Globus pallidus (tissue), 1 donor: ENCODE measurements at places on chromosomes 4 and X.

DNA sequence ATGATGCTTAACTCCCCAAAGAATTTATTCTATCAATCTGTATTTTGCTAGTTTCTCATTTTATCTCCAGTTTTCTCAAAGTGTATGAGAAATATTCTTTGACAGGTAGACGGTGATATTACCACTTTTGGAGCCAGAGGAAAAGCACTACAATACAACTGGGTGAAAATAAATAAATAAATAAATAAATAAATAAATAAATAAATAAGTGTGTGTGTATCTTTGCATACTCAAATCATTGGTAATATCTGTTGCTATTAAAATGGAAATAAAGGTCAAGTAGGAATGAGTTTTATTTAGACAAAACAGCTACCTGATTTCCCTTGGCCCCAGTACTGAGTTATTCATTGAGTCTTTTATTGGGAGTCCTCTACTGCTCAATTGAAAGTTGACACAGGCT, 114.3 kb downstream of the RBMX2 start:
- DNase-seq, result no peak

DNA sequence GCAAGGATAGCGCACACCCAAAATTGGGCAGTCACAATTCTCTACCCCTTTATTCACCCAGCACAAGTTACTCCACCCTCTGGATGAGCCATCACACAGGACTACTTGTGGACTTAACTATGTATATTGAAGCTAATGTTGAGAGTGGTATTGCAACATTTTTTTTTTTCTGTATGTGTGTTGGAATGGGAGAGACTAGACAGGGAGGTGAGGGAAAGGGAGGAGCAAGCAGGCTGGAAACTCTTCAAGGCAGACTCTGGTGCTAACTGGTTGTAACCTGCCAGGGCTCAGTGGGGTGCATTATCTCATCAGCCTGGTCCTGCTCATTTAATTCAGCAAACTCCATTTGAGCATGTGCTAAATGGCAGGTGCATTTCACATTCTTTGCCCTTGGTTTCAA, 18.4 kb upstream of the CWH43 start:
- DNase-seq, result no peak

GRCh38 chr4:67401902-67402301, 143.4 kb downstream of the CENPC start:
- DNase-seq, result no peak

GRCh38 chr4:147899512-147899911, 167.6 kb downstream of the ARHGAP10 start:
- DNase-seq, result no peak

- DNase-seq, result no peak
These were observed 23.7 kb downstream of the AMOT start for GRCh38 chrX:112816908-112817307.

GRCh38 chrX:44705817-44706551, 137.8 kb upstream of the DUSP21 start:
- DNase-seq, result no peak

DNA sequence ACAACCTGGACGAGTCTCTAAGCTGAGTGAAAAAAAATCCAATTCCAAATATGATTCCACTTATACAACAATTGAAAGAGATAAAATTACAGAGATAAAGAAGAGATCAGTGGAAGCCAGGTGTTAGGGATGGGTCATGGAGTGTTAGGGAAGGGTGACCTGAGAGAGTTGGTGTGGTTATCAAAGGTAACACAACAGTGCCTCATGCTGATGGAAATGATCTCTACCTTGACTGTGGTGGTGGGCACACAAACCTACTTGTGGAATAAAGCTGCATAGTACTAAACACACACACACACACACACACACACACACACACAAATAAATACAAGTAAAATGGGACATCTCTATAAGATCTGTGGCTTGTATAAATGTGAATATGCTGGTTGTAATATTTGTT, 26.0 kb downstream of the BEND2 start:
- DNase-seq, result no peak

GRCh38 chrX:153578200-153578835, 20.6 kb downstream of the CCNQ start:
- no peak for DNase-seq

- DNase-seq, result no peak
These were observed 1075.7 kb upstream of the PABPC4L start for GRCh38 chr4:135277068-135277979.
